Motor neuron (in vitro differentiated cells): ENCODE measurements at places on chromosomes 3 and 15.
A peak's percentile ranks its signal among the peaks of the same experiment; 100 is the strongest.

GRCh38 chr3:136332776-136333175 is 82.6 kb downstream of the PCCB start:
- no peak for ATAC-seq

GRCh38 chr15:83435202-83435601 is 11.9 kb upstream of the SH3GL3 start:
- ATAC-seq = no peak

DNA sequence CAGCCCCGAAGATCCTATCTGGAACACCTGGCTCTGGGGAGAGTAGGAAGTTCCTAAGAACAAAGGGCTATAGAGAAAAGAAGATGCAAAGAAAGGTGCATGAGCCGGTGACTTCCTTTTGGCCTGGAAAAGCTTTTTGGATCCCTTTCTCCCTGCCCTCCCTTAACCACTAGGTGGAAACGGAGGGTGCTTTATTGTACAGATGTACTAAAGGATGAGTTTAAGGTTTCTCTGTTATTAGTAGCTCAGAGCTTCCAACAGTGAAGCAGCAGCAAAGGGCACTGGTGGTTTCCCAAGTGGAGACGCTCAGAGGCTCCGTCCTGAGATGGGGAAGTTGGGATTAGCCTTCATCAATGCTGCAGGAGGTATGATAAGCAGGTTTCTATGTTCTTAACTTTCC is 5.9 kb upstream of the ADGRG7 start:
- no peak for ATAC-seq

GRCh38 chr15:85324202-85324601 is 56.2 kb upstream of the AKAP13 start:
- no peak for ATAC-seq

DNA sequence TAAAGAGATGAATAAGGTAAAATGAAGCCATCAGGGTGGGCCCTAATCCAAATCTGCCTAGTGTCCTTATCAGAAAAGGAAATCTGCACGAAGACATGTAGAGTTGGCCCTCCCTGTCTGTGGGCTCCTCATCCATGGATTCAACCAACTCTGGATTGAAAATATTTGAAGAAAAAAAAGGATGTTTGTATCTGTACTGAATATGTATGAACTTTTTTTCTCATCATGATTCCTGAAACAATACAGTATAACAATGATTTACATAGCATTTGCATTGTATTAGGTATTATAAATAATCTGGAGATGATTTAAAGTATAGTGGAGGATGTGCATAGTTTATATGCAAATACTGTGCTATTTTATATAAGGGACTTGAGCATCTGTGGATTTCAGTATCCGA is 59.0 kb upstream of the SMAD6 start:
- no peak for ATAC-seq

GRCh38 chr3:110533089-110533488 is 538.5 kb upstream of the NECTIN3 start:
- no peak for ATAC-seq

GRCh38 chr3:145175626-145176025 is 985.4 kb downstream of the PLOD2 start:
- no peak for ATAC-seq

GRCh38 chr3:116553355-116553754 is 108.1 kb upstream of the LSAMP start:
- ATAC-seq = no peak

GRCh38 chr3:100210772-100211135 is 50.0 kb upstream of the TBC1D23 start:
- ATAC-seq = peak; percentile 89

DNA sequence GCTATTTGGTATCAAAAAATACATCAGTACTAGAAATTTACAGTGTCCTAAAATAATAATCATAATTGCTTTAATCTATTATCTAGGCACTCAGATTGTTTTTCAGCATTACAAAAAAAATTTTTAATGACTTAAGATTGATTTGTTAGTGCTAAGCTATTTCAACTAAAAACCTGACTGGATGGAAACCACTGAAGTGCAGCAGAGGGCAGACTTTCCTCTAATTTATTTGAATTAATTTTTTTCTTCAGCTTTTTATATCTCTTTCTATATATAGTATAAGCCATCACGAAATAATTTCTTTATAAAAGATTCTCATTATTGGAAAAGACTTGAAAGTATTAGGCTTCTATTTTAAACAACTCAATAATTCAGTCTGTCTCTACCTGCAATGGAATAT is 131.4 kb downstream of the IQCH start:
- no peak for ATAC-seq

DNA sequence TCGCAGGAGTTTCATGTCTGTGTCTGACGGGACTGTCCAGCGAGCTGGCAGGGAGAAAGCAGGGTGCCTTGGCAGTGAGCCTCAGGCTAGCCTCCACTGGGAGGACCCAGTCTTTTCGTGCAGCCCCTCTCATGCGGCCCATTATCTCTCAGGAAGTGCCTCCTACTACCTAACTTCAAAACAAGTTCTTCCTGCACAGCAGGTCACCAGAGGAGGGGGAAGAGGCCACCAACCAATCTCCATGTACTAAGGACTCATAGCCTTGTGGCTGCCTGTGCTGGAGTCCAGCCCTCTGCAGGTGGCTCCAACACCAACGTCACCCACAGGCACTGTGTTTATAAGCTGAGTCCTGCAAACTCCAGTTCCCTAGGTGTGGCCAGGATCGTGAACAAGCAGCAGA is 4.8 kb downstream of the VIPR1 start:
- no peak for ATAC-seq

- ATAC-seq = no peak
Observed at GRCh38 chr3:49493901-49494300, 23.8 kb downstream of the DAG1 start.

GRCh38 chr15:69830876-69831275 is 266.8 kb downstream of the TLE3 start:
- peak; percentile 15 for ATAC-seq

GRCh38 chr3:191136347-191136746 is 62.7 kb upstream of the OSTN start:
- ATAC-seq = no peak

DNA sequence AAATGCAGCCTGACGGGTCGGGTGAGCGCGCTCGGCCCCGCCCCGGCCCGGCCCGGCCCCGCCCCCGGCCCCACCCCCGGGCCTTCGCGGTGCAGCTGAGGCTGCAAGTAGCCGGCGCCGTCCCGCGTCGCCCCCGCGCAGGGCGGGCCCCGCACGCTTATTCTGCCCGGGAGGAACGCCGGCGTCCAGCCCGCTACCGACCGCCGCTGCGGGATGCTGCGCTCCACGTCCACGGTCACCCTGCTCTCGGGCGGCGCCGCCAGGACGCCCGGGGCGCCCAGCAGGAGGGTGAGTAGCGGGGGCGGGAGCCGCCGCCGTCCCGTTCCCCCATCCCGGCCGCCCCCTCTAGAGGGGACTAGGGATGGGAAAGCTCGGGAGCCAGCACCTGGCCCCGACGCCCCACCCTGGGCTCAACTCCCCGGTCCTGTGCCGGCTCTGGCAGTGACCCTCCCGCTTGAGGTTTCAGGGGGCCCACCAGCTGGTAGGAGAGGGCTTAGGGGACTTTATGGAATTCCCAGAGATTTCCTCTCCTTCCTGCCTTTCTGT is at the start of gene MYZAP:
Gene MYZAP (plus strand): TSS at position 83 of the 546 bp plus-strand sequence. CDS start 131 bp downstream, at position 214.
- ATAC-seq = peak; percentile 81

- no peak for ATAC-seq
Observed at GRCh38 chr15:40747685-40748631, 7.1 kb downstream of the RMDN3 start.

DNA sequence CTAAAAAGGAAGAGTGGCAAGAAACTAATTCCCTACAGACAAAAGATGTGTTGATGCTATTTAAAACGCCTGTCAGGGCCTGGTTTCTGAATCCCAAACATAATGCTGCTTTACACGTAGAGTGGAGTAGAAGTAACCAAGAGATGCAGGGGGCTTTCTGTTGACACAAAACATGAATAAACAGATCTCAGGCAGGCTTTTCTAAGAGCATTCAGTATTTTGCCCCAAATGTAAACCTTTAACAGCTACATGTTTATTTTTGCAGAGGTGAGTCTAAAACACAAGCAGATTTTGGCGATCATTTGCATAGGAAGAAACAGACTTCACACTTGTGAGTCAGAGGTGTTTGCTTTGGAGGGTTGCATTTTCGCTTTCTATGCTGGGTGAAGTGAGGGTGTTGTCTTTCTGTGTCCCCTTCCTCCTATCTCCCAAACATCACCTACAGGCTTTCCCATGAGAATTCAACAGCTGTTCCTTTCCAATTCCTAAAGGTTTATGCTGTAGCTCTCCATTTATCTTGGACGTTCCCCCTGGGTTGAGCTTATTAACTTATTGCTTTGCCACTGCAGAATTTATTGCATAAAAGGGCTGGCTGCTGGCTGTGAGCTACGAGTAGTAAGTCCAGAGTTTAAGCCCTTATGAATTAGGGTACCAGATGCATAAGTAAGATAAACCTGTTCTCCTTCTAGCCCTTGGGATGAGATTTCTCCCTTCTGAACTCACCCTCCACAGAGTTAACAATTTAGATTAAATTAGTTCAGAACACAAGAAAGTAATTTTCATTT is 156.7 kb downstream of the DIPK2A start:
- peak; percentile 45 for ATAC-seq

GRCh38 chr3:10268116-10268515 is 19.9 kb downstream of the TATDN2 start:
- ATAC-seq = no peak

GRCh38 chr3:2311022-2311421 is 212.4 kb downstream of the CNTN4 start:
- ATAC-seq = no peak

DNA sequence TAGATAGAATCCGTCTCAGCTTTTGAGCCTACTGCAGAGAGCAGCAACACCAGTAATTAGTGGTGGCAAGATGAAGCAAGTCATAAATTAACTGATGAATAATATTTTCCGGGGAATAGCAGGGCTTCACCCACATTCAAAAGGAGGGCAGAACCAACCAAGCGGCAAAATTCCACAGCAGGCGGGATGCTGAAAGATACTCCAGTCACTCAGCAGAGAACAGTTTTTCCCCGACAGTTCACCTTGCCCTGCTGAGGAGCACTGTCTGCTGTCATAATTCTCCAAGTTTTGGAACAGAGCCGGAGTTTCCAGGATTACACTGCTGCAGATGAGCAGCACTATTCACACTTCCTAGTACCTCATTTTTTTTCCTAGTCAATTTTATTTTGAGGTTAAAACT is 274.7 kb downstream of the CD47 start:
- no peak for ATAC-seq

GRCh38 chr3:16307832-16308531 is 43.0 kb downstream of the OXNAD1 start:
- ATAC-seq = no peak

- no peak for ATAC-seq
Observed at GRCh38 chr3:171752329-171752728, 58.0 kb downstream of the PLD1 start.

DNA sequence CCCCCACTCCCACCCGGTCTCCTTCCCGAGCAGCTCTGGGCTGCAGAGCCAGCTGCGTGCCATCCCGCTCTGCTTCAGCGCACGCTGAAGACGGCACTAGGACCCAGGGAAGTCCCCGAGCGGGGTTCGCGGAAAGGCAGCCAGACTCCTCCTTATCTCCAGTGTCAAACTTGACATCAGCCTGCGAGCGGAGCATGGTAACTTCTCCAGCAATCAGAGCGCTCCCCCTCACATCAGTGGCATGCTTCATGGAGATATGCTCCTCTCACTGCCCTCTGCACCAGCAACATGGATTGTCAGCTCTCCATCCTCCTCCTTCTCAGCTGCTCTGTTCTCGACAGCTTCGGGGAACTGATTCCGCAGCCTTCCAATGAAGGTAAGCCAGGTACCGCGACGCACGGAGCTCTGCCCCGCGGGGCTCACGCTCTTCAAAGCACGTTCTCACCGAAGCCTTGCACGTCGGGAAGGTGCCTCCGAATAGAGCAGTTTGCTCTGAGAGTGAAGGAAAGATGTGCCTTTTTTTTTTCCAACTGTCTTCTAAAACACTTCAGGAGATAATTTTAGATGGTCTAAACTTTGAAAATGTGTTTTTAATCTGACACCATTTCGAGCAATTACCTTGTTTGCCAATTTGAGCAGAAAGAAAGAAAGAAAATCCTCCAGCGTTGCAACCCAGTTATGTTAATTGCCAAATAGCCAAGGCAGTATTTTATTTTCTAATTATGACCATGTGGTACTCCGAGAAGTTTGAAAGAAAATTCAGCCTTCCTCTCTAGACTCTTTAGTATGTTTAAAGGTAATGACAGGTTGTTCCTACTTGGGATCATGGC is at the start of gene EPHA3:
Gene EPHA3 (plus strand): TSS at position 161 of the 830 bp plus-strand sequence. CDS start 128 bp downstream, at position 289.
- peak; percentile 98 for ATAC-seq

DNA sequence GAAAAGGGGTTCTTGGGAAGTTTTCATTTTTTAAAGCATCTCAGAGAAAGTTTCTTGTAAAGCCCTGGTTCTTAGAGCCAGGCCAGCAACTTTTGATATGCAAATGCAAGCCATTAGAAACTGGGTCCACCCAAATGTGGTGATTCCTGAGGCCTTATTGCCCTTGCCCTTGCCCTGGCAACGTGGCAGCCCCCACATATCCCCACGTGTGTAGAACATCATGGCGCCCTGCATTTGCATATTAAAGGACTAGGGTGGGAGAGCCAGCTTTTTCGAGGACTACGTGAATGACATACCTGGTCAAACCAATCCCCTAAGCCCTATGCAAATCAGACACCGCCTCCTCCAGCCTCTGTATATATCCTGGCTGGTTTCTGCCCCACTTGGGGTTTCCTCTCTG is 314.9 kb upstream of the NECTIN3 start:
- ATAC-seq = no peak

DNA sequence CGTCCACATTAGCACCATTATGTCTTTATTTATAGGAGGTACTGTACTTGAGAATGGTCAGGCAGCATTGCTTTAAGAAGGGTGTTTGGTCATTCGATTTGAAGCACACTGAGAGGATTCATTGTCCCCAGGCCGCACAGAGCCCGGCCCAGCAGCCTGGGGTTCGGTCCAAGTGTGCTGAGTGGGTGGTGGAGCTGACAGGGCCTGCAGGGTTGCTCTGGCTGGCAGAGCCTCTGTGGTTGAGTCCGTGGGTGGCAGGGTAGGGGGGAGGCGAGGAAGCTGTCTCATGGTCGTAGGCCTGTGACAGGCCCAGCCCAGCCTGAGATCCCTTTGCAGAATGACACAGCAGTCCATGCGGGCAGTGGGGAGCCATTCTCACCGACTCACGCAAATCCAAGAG is 227.7 kb upstream of the TOPAZ1 start:
- ATAC-seq = no peak

- ATAC-seq = no peak
Observed at GRCh38 chr15:62141643-62142588, 23.2 kb downstream of the C2CD4B start.

- ATAC-seq = no peak
Observed at GRCh38 chr3:30493911-30494311, 112.5 kb upstream of the TGFBR2 start.

GRCh38 chr3:33425453-33425852 is 14.8 kb downstream of the UBP1 start:
- peak; percentile 35 for ATAC-seq
